ENCODE measurements at places on chromosomes 1 and 21. TPM values are rescaled to one million over a fixed set of nuclear protein-coding genes. Genes with fewer than 3 reads are reported as not detected.

GRCh38 chr1:220786337-220787068 lies at the start of gene MTARC1:
TSS of gene MTARC1 (plus strand) at chr1:220786913. CDS start at chr1:220786945, 32 bp downstream.
- DNase-seq, result no peak

- no peak for DNase-seq
Observed at GRCh38 chr1:243421784-243422183, 165.9 kb downstream of the SDCCAG8 start.

IVL gene
- total RNA-seq, result not detected

GRCh38 chr1:248696261-248696660 lies 6.3 kb downstream of the OR14I1 start:
- DNase-seq, result peak; percentile 70

APOBEC4 gene
- not detected for total RNA-seq

DNA sequence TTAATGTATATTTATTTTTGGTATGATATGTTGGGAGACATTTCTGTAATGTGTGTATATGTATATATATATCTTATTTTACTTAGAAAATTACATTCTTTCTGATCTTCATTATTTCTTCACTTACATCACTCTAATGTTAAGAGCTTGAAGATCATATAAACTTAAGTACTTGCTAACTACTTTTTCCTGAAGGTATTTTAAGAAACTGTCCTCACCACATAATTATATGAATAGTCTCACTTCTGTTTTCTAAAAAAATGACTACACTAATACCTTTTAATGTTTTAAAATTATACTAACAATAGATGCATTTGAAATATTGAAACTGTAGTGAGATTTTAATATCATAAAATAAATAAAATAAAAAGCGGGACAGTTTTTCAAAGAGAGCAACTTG lies 377.1 kb downstream of the LRRIQ3 start:
- no peak for DNase-seq

Measured in SK-MEL-5 (cell line).